ENCODE measurements at places on chromosomes 2 and 18.
A peak's percentile ranks its signal among the peaks of the same experiment; 100 is the strongest.

GRCh38 chr2:105494683-105495425 lies 96.0 kb upstream of the FHL2 start:
- DNase-seq: no peak

DNA sequence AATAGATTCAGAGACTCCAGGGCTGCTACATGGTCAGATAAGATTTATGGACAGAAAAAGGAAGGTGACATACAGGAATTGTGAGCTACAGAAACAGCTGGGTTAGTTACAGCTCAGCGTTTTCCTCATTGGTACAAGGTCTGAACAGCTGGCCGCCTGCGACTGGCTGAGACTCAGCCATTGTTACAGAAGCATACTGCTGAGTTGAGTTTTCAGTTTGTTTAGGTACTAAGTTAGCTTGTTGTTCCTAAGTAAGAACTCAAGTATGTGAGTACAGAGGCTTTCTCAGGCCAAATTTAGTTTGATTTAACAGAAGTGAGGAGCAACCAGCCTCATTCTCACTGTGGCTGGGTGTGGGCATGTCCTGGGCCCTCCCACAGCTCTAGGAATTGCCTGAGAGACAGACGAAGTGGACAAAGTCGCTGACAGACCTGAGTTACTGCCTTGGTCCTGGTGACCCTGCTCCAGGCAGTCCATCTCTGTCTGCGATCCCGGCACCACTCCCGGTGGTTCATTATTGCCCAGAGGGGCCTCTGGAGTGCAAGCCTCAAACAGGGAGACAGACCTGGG lies 27.8 kb upstream of the RHOB start:
- DNase-seq: peak; percentile 25

DNA sequence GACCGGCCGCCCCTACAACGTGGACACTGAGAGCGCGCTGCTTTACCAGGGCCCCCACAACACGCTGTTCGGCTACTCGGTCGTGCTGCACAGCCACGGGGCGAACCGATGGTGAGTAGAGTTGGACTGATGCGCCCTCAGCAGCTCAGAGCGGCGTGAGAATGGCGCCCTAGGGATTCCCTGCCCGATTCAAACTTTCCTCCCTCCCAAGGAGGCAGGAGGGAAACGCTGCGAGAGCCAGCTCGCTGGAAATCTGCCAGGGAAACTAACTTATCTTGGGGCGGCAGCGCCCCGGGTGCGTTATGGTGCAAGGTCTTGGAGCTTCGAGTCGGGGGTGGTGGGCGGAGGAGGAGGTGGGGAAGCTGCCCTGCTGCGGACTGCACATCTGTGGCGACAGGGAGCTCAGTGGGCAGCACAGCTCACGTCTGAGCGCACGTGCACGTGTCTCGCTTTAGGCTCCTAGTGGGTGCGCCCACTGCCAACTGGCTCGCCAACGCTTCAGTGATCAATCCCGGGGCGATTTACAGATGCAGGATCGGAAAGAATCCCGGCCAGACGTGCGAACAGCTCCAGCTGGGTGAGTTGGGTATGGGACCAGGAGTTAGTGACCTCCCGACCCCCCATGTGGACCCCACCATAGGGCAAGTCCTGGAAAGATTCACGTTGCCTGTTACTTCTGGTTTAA lies 697 bp downstream of the ITGA4 start:
- peak; percentile 47 for DNase-seq

DNA sequence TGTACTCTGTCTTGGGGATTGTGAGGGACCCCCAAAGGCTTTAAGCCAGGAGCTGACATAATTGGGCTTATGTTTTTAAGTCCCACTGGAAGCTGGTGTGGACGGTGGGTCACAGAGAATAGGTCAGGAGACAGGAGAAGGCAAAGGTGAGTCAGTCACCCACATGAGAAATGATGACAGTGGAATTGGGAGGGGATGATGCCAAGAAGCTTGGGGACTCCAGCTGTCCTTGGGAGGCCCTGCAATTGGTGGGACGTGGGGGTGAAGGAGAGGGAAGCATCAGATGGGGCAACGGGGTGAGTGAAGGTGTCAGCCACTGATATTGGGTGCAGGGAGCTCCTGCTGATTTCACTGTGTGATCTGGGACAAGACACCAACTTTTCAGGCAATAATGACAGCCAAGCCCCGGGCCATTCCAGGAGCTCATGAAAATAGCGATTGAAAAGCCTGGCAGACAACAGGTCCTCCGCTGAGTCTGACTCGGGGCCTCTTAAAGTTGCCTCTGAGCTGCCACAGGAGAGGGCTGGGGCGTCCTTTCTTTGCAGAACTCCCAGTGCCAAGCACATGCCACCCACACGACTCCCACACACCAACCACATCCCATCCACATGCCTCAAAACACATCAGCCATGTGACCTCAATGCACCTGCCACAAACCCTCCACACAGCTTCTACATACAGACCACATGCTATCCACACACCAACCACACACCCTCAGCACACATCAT lies 13.4 kb downstream of the TNS1 start:
- no peak for DNase-seq

GRCh38 chr18:59562751-59563150 lies 134.5 kb downstream of the CCBE1 start:
- DNase-seq: peak; percentile 38

DNA sequence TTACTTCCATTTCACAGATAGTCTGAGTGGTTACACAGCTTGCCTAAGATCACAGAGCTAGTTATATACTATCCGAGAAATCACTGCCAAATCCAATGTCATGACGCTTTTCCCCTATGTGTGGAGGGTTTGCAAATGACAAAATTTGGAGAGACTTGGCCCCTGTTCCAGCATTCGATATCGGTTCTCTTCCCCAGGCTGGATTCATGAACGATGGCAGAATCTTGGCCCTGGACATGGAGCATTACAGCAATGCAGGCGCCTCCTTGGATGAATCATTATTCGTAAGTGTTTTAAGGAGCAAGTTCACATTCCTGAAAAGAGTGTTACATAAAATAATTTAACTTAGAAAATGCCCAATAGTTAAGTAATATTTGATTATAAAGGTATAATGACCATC lies 55.1 kb downstream of the AOX1 start:
- DNase-seq: no peak

GRCh38 chr2:38578832-38579231 lies 23.9 kb downstream of the HNRNPLL start:
- no peak for DNase-seq

DNA sequence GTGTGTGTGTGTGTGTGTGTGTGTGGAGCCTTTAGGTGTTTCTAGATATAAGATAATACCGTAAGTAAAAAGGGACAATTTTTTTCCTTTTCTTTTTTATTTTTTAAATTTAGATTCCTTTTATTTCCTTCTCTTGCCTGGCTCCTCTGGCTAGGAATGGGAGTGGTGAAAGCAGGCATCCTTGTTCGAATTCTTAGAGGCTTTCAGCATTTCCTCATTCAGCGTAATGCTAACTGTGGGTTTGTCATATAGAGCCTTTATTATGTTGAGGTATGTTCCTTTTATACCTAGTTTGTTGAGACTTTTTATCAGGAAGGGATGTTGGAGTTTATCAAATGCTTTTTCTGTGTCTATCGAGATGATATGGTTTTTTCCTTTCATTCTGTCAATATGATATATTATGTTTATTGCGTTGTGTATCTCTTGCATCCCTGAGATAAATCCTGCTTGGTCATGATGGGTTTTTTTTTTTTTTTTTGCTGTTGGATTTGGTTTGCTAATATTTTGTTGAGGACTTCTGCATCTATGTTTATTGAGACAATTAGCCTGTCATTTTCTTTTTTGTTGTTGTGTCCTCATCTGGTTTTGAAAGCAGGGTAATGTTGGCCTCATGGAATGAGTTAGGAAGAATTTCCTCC lies 120.2 kb downstream of the XRCC5 start:
- no peak for DNase-seq

- DNase-seq: no peak
Observed at GRCh38 chr2:16246911-16247310, 306.6 kb downstream of the MYCN start.

GRCh38 chr2:24418166-24418841 lies 58.0 kb upstream of the ITSN2 start:
- DNase-seq: no peak

DNA sequence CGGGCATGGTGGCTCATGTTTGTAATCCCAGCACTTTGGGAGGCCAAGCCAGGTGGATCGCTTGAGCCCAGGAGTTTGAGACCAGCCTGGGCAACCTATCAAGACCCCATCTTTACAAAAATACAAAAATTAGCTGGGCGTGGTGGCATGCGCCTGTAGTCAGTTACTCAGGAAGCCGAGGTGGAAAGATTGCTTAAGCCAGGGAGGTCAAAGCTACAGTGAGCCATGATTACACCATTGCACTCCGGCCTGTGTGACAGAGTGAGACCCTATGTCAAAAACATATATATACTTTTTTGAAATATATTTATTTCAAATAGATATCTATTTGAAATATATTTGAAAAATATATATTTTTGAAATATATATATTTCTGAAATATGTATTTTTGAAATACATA lies 10.9 kb downstream of the OSBPL1A start:
- DNase-seq: no peak

- no peak for DNase-seq
Observed at GRCh38 chr2:220756653-220757052, 815.5 kb downstream of the EPHA4 start.

GRCh38 chr18:58562999-58563667 lies 65.8 kb downstream of the ALPK2 start:
- no peak for DNase-seq

- DNase-seq: no peak
Observed at GRCh38 chr2:27993950-27994728, 103.6 kb downstream of the BABAM2 start.

- DNase-seq: no peak
Observed at GRCh38 chr2:110875384-110875725, 143.0 kb downstream of the ACOXL start.

- DNase-seq: no peak
Observed at GRCh38 chr2:156300337-156300736, 32.2 kb downstream of the NR4A2 start.

- DNase-seq: peak; percentile 32
Observed at GRCh38 chr18:6057604-6058003, 162.3 kb upstream of the TMEM200C start.

- peak; percentile 20 for DNase-seq
Observed at GRCh38 chr2:43222475-43223309, 3.7 kb downstream of the ZFP36L2 start.

- peak; percentile 78 for DNase-seq
Observed at GRCh38 chr2:188050726-188051125, 240.9 kb upstream of the GULP1 start.

GRCh38 chr2:13230221-13230620 lies 513.5 kb downstream of the TRIB2 start:
- DNase-seq: no peak

DNA sequence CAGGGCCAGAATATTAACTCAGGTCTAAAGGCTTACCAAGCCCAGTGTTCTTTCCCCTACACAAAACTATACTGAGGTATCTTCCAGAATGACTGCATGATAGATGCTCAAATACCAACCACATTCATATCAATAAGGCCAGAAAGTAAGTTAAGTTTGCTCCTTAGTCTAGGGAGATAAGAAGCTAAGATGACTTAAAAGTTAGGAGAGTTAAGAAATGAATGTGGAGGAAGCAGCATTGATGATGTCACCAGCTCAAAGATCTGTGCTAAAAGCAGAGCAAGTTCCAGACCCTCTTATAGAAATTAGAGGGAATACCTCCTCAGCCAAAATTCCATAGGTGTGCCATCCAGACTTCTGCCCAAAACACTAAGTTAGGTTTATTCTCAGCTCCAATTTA lies 6.1 kb downstream of the PPP4R1 start:
- no peak for DNase-seq

DNA sequence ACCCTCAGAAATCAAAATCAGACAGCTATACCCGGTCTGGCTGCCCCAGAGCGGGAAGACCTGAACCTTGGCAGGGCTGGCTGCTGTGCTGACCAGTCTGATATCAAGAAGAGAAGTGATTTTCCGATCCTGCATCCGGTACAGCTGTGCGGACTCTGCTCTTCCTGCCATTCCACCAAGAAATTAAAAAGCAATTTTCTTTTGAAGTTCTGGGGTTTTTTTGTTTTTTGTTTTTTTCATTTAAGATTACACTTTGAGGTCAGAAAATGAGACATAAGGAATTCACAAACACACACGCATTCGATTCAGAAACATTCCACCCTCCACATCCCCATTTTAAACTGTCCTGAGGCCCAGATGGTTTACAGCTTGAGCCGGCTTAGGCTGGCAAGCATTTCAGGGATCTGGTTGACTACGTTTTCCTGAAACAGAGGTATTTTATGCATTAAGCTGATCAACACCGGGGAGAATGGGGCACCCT lies 156.5 kb downstream of the COL6A3 start:
- peak; percentile 65 for DNase-seq

DNA sequence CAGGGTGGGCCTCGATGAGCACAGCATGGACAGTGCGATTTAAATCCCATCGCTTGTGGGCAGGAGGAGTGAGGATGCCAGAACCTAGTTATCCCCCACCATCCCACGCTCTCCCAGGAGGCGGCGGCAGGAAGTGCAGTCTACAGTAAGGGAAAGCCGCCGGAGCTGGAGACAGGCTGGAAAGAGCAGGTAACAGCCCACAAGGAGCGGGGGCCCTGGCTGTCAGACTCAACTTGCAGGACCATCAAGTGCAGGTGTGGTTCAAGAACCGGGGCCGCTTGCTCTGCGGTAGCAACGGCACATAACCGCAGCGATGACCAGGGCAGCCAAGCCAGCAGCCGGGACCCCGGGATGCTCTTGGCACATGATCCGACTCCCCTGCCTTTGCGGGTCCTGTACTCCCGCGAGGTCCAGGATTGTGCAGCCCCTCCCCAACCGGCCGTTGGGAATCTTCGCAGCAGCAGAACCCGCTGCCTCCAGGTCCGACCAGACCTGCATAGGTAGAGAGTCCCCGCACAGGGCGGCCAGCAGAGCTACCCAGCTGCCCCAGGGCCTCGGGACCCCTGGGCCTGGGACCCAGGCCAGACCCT lies 82.1 kb downstream of the BIN1 start:
- no peak for DNase-seq

GRCh38 chr18:70041459-70042050 lies 93.9 kb upstream of the CD226 start:
- DNase-seq: no peak

- no peak for DNase-seq
Observed at GRCh38 chr2:21229302-21229701, 105.5 kb downstream of the TDRD15 start.

DNA sequence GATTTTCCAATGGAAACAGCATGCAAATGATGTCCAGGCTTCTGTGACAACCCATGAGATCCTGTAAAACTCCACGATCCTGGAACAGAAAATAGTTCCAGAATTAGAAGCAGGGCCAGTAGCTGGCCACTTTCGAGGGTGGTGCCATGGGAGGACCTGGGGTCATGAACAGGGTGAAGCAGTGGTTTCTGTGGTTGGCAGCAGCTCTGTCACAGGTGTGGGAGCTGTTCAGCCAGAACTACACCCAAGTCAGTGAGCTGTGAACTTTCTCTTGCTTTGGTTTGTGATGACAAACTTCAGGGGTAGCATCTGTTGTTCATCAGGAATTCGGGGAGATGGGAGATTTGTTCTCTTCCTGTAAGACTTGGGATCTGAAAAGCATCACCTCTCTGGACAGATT lies 314.4 kb upstream of the NT5C1B start:
- DNase-seq: no peak

DNA sequence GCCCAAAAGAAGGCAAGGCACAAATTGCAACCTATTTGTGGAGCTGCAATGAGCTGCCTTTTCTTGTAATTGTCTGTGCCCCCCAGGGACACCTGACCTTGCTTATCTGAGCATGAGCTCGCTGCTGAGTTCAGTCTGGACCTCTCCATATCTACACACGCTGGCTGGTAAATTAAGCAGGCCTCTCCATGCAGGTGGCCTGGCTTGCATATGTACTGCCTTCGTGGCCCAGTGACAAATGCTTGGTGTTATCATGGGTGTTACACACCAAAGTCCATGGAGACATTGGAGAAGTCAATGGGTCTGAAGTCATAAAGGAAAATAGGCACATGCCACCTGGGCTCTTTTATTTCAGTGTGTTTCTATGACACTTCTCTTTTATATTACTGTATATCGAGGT lies 121.2 kb downstream of the IRS1 start:
- no peak for DNase-seq
